ENCODE measurements at places on chromosomes 6 and 20.

GRCh38 chr20:33566781-33567603, 77.1 kb downstream of the CBFA2T2 start:
- no peak for DNase-seq

GRCh38 chr6:4311976-4312860, 176.8 kb upstream of the ECI2 start:
- no peak for DNase-seq

DNA sequence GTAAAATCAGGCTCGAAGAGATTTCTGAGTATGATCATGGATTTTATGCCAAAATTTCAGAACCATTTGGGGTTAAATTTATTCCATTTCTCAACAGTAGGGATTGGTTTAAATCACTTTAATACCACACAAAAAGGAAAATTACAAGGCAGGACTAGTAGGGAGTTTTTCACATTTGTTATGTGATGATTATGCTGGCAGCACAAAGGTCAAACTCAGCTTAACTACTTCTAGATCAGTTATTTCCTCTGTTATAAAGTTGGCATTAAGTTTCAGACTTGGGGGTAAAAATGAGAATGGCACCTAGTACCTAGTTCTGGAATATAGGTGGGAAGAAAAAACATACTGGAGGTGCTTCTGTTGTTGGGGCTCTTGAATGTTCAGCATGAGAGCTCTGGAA, 39.5 kb downstream of the PHF3 start:
- DNase-seq: no peak

- DNase-seq: no peak
Observed at GRCh38 chr6:15780437-15780836, 117.6 kb upstream of the DTNBP1 start.

All from GM03348 (cell line).